ENCODE measurements at places on chromosomes 12 and 14.

- DNase-seq, result no peak
Measured at GRCh38 chr12:109919456-109919855, 19.4 kb downstream of the TCHP start.

DNA sequence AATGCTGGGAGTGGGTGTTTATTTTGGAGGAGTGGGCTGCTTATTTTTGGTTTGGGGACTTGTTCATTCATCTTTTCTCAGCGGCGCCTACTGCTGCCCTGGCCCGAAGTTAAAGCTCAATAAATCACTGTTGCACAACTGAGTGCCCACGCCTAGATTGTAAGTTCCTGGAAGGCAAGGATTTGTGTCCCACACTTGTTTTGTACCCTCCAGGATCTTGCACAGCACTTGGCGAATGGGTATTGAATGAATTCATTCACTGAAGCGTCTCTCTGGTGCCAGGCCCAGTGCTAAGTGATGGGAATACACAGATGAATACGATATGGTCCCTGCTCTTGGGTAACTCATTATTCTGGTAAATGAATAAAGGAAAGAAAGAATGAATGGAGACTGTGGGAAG, 153.3 kb upstream of the PARP11 start:
- DNase-seq, result no peak

DNA sequence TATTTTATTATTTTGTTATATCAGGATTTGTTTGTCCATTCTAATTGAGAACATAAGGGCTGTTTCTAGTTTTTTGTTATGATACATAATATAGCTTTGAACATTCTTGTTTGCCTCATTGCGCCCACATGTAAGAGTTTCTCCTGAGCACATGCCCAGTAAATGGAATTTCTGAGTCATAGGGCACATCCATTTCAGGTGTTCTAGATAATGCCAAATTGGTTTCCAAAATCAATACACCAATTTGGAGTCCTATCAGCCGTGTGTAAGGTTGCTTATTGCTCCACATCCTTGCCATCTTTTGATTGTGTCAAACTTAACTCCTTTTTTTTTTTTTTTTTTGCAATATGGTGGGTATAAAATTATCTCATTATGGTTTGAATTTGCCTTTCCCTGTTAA, 97.9 kb upstream of the RESF1 start:
- no peak for DNase-seq

DNA sequence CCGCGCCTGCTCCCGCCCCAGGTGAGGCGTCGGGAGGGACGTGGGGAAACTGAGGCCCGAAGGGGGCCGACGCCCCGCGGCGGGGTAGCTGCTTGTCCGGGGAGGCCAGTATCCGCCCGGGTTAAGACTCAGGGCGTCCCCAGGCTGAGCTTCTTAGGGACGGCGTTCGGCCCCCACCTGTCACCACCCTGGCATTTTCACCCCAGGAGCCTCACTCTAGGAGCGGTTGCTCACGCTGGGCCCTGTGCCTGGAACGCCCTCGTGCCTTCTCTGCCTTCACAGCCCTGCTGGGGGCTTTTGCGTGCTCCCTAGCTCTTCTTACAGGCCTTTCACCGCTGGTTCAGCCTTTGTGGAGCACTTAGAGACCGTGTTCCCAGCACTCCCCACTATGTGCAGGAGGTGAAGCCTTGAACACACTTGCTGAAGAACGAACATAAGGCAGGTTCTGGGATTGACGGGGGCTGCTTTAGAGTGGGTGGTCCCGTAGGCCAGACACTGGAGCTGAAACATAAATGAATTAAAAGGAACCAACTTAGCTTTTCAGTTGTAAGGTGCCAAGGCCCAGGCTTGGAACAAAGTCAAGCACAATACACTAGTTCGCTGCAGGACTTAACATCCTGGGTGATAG, 601 bp downstream of the ZNF839 start:
- peak; percentile 82 for DNase-seq

GRCh38 chr12:33670284-33670683, 230.7 kb upstream of the SYT10 start:
- DNase-seq, result no peak

DNA sequence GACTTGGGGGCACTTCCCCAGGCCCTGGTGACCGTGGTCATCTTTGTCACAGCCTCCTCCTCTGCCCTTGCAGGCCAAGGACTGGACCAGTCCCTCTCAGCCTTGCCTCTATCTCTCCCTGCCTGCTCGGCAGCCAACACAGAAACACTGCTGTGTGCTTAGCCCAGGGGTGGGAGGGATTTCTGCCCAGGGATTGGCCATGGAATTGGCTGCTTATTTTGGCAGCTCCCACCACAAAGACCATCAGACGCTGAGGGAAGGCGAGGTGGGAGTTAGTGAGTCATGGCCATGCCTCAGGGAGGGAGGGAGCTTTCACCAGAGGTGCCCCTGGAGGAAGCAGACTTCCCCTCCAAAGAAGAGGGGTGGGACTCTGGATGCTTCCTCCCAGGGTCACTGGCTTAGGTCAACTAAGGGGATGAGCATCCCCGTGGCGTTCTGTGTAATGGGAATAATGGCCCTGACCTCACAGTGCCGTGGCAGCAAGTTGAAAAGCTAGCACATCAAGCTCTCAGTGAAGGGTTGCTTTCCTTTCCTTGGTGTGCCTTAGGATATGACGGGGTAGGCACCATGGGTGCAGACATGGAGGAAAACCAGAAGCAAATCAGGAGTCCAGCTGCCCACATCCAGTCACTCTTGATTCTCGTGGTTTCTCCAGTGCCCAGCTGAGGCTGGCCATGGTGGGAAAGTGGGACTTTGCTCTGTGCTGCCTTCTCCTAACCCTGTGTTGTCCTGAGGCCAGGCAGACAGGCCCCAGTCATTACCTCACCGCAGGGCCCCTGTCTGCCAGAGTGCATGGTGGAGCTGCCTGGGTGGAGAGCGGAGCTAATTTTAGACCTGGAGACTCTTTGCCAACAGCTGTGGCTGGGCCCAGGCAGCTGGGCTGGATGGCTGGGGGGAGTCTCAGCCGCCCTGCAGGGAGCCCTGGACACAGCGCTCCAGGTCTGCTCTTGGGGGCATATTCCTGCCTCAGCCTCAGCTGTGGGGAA, 21.4 kb downstream of the B4GALNT3 start:
- DNase-seq, result no peak

Data from activated effector memory CD4-positive, alpha-beta T cell treated with anti-CD3 and anti-CD28 coated beads, Interleukin-2, amount 50 U/mL, for 16 hours (primary cell).